Hematopoietic multipotent progenitor cell treated with erythropoietin and hydrocortisone succinate and interleukin-3 and kit ligand, for 17 days (in vitro differentiated cells): ENCODE measurements at places on chromosomes 6 and 20.

GRCh38 chr6:31737991-31738979, 1.5 kb upstream of the MSH5 start:
- DNase-seq: peak; percentile 66

DNA sequence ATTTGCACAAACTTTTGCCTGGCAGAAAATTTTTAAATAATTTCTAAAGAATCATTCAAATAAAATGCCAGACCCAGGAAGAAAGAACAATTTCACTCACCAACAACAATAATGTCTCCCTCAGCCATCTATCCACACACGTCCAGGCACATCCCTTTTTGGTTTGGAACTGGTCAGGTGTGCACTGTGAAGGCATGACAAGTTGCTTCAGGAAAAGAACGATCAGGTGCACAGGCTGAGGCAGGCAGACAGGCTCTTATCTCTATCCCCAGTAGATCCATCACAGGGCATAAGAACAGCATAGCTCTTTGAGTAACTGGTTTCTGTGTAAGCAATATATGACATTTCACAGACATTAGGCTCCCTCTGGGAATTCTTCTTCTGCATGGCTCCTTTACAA, 18.1 kb upstream of the NXT1 start:
- DNase-seq: no peak

DNA sequence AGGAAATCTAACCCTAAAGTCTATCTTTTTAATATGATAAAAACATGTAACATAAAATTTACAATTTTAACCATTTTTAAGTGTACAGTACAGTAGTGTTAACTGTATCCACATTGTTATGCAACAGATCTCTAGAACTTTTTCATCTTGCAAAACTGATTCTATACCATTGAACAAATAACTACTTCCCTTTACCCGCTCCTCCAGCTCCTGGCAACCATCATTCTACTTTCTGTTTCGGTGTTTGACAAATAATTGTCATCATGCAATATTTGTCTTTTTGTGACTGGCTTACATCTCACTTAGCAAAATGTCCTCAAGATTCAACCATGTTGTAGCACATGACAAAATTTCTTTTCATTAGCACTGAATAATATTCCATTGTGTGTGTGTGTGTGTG, 203.2 kb downstream of the SIM1 start:
- DNase-seq: no peak

DNA sequence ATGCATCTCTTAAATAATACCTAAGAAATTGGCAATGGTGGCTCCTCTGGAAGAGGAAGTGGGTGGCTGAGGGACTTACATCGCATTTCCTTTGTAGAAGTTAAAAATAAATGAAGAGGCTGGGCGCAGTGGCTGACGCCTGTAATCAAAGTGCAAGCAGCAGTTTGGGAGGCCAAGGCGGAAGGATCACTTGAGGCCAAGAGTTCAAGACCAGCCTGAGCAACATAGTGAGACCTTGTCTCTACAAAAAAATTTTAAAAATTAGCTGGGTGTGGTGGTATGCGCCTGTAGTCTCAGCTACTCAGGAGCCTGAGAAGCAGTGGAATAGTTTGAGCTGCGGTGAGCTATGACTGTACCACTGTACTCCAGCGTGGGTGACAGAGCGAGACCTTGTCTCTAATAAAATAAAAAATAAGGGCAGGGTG, 12.2 kb upstream of the NCOA3 start:
- no peak for DNase-seq

GRCh38 chr6:2640551-2640950, 110.2 kb downstream of the MYLK4 start:
- no peak for DNase-seq

DNA sequence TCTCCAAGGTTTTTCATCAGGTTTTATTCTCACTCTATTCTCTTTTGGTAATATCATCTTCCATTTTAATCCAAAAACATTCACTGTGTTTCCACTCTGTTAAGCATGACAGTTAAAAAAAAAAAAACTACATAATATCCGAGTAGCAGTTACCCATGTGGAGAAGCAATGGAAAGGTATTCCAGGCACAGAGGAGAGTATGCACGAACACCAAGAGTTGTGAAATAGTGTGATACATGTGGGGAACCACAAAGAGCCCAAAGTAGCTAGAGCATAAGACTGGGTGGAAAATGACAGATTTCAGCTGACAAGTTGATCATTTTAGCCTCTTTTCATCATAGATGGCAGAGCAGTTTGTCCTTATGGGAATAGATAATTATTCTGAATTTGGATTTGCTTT, 19.9 kb upstream of the FBXL4 start:
- no peak for DNase-seq

DNA sequence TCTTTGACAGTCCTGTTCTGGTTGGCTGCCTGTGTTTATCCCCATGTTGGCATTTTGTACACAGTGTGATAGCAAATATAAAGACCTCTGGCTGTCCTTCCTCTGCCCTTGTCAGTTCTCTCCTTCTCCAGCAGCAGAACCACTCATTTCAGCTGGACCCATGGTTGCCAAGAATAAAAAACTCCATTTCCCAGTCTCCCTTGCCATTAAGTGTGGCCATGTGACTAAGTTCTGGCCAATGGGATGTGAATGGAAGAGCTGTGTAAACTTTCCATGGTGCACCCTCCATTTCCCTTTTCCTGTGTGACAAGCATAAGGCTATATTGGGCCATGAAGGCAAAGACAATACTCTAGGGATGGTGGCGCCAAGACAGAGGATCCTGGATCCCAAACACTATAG, 78.4 kb upstream of the TBC1D7 start:
- peak; percentile 73 for DNase-seq

- no peak for DNase-seq
Measured at GRCh38 chr20:63829945-63830835, 874 bp downstream of the ZBTB46 start.

- DNase-seq: no peak
Measured at GRCh38 chr20:18662279-18663040, 74.6 kb downstream of the DTD1 start.

GRCh38 chr6:72464791-72465691, 156.8 kb upstream of the KCNQ5 start:
- DNase-seq: no peak

DNA sequence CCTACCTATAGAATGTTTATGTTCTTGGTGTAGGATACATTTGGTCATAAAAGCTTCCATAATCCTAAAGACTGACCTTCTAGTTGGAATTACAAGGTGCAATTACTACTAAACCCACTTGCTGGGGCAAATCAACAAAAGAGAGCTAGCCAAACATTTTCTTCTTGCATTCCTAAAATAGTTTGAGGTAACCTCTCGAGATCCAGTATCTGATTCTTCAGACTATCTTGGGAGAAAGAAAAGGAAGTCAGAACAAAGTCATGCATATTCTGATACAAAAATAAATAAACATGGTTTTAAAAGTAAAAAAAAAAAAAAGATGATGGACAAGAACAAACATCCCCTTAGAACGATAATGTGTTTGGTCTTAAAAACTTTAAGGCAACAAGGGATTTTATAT, 294.2 kb upstream of the RSPO3 start:
- no peak for DNase-seq
